ENCODE measurements at places on chromosomes 12 and 14.

GRCh38 chr12:116818341-116818856 lies 62.8 kb downstream of the HRK start:
- no peak for DNase-seq

DNA sequence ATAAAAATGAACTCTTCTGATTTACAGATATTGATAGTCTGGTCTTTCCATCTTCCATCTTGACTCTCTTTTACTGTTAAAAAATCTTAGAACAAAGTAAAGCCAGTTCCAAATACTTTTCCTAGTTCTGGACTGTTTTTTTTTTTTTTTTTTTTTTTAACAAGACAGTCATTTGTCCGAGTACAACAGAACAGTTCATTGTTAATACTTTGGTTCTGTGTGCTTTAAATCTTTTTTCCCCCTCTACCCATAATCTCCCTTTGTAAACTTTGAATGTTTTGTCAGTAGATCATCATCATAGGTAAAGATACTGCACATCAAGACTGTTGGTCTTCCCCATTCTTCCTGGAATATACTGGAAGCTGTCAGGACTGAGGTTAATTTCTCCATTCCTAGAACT lies 38.0 kb downstream of the ADIPOR2 start:
- no peak for DNase-seq

GRCh38 chr12:69099201-69099837 lies 140.1 kb upstream of the CPSF6 start:
- DNase-seq: no peak

GRCh38 chr12:52515927-52516831 lies 4.0 kb downstream of the KRT5 start:
- DNase-seq: no peak

DNA sequence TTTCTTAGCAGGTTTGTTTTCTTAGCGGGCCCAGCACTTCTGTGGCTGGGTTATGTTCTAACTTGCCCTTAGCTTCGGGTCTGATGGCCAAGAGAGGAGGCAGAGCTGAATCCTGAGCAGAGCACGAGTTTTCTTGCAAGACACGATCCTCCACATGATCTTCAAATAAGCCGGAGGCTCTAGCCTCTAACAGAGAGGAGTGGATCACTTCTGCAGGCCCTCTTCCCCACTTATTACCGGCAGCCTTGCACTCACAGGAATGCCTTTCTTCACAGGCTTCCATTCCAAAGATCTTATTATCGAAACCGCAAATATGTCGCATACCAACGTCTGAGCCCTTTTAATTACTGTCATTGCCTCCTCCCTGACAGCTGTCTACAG lies 79.5 kb downstream of the SINHCAF start:
- DNase-seq: no peak

GRCh38 chr14:73472185-73473114 lies 14.1 kb upstream of the NUMB start:
- no peak for DNase-seq

GRCh38 chr12:120588948-120589930 lies 8.0 kb upstream of the POP5 start:
- DNase-seq: no peak
